ENCODE measurements at places on chromosomes 11 and 22. TPM values are rescaled to one million over a fixed set of nuclear protein-coding genes. Genes with fewer than 3 reads are reported as not detected.

Gene PIK3IP1
- total RNA-seq, result 1.9 TPM

Gene HOATZ
- total RNA-seq, result not detected

- no peak for DNase-seq
Measured at GRCh38 chr22:45584621-45585436, 82.1 kb downstream of the FBLN1 start.

DNA sequence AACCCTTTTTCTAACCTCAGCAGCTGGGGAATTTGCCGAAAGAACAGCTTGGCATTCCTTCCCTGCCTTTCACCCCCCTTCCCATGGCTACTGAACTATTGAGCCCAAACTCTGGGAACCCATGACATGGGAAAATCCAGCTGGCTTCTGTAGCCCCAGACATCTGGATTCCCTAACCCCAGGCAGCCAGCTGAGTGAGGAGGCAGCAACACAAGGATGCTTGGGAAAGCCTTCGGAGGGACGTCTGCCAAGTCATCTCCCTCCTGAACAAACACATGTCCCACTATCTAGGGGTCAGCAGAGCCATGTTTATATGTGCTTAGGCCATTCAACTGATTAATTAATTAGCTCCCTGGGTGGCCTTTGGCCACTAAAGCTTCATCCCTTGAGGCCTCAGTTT, 21.6 kb downstream of the LRRC55 start:
- DNase-seq, result no peak

GRCh38 chr11:109971184-109971523, 122.0 kb upstream of the ZC3H12C start:
- peak; percentile 91 for DNase-seq

GRCh38 chr11:126305699-126306098, 1.8 kb downstream of the DCPS start:
- no peak for DNase-seq

- DNase-seq, result no peak
Measured at GRCh38 chr11:121967131-121967704, 148.8 kb downstream of the BLID start.

GRCh38 chr11:84390441-84391078, 1104.4 kb upstream of the CCDC90B start:
- peak; percentile 37 for DNase-seq

GRCh38 chr11:88689548-88690240, 352.2 kb upstream of the CTSC start:
- DNase-seq, result no peak

- DNase-seq, result no peak
Measured at GRCh38 chr11:9657531-9657930, 6.3 kb upstream of the SWAP70 start.

- DNase-seq, result no peak
Measured at GRCh38 chr11:16358726-16359125, 2.4 kb upstream of the SOX6 start.

Gene MUC2
- total RNA-seq, result not detected

- DNase-seq, result no peak
Measured at GRCh38 chr11:68942095-68942620, 38.5 kb downstream of the IGHMBP2 start.

DNA sequence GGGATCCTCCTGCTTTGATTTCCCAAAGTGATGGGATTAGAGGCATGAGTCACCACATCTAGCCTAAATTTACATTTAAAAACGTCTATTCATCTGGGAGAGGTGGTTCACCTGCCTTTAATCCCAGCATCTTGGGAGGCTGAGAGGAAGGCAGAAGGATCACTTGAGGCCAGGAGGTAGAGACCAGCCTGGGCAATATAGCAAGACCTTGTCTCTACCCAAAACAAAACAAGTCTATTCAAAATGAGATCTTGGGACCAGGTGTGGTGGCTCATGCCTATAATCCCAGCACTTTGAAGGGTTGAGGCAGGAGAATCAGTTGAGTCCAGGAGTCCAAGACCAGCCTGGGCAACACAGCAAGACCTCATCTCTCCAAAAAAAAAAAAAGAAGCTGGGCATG, 4.9 kb upstream of the UBASH3B start:
- DNase-seq, result no peak

- DNase-seq, result peak; percentile 55
Measured at GRCh38 chr11:31641477-31642062, 132.0 kb downstream of the ELP4 start.

DNA sequence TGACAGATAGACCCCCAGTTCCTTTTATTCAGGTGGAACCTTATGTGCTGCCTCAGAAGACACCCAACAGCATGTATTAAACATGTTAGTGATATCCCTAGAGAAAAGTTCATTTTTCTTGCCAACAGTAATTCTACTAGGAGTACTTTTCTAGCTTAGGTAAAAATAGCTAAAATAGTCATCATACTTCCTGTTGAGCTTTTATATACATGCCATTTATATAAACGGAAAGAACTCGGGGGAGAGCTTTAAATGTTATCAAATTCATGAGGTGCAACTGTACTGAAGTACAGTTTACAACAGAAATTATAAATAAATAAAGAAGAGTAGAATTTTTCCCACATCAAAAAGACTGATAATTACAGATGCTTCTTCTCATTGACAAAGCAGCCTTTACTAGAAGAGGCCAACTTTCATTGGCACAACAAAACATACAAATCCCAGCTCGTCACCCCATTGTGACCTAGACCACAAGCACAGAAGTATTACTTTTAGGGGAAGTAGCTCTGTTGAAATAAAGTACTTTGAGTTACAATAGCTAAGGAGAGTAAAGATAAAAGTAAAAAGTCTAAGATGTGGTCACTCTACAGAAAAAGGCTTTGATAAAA, 59.1 kb upstream of the POU2AF2 start:
- DNase-seq, result no peak

Gene MUC5B
- not detected for total RNA-seq

Gene OR5AP2
- not detected for total RNA-seq

DNA sequence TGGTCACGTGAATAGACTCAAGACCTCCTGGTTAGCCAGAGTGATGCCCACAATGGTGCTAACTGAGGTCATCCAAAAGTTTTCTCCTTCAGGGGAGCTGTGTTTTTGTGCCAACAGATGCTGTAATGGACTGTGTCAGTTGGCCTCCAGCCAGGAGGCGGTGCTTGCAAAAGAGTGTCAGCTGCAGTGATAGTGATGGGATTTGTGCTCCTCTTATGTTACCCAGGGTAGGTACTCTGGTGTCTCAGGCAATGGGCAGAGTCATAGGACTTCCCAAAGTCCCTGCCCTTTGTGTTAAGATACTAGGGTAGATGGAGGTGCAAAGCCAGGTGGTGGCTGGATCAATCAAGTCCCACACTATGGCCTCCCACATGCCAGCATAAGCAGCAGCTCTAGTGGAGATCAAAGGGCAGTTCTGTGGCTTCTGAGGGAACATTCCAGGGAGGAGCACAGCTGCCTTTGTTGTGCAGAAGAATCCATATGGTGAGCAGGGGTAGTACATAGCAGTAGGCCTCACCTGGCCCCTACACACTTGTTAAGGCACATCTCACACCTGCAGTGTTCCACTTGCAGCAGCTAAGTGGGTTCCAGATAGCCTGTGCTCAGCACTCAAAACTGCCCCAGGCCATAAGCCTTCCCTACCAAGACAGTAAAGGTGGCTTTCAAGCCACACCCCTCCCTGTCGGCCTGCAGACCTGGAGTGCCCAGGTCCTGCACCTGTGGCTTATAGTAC, 9.4 kb upstream of the FANCF start:
- DNase-seq, result peak; percentile 56

DNA sequence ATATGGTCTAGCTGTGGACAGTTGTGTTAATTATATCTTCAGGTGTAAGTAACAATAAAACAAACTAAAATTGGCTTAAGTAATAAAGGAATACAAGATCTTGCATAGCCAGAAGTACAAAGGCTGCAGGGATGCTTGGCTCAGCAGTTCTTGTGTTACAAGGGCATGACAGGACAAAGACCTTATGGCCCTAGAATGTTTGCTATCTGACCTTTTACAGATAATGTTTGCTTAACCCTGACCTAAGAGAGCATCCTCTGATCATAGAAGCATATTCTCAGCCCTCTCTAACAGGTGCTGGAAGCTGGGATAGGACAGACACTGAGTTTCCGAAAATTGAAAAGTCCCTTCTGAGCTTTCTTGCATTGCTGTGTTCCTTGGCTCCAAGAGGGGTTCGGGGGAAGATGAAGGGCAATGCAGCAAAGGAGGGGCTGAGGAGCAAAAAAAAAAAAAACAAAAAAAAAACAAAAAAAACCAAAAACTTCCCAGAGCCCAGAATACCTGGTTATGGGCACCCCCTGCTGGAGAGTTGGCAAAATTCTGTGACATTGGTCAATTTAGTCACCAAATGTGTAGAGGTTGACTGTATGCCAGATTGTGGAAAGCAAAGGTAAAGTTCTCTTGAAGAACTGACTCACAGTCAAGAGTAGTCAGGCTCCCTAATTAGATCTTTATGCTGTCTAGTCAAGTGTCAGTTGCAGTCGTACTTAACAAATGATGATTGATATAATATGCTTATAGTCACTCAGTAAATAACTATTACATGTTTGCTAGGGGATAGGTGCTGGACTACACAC, 10.4 kb upstream of the HIKESHI start:
- peak; percentile 72 for DNase-seq

DNA sequence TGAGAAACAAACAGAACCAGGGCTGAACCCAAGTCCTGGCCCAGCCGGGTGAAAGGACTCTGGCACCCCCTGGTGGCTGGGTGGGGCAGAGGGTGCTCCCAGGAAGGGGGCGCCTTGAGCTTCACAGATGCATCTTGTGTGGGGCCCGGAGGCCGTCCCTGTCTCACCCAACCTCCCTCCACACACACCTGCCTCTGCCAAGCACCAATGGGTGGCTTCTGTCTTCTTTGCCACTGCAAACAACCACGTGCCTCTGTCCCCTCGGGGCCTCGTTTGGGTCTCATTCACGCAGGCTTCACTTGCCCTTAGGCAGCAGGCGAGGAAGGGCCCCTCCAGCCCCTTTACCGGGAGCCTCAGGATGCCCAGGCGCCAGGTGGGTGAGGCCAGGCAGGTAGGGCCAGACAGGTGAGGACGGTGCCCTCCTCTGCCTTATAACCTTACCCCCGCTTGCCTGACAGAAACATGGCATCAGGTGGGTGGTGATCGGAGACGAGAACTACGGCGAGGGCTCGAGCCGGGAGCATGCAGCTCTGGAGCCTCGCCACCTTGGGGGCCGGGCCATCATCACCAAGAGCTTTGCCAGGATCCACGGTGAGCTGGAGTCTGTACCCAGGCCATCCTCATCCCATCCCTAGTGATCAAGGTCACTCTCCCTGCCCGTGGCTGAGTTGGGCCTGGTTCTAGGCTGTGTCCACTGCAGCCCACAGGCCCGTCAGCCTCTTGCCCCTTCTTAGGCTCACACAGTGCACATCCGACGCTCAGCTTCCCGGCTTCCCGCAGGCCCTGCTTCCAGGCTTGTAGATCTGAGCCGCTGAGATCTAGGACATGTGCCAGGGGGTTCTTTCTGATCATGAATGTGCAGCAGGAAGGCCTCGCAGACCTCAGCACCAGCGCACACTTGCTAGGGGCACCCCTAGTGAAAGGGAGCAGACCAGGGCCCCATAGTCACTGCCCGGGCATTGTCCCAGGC, 17.2 kb downstream of the POLR3H start:
- peak; percentile 18 for DNase-seq

GRCh38 chr11:61871158-61871597, 20.2 kb downstream of the FADS3 start:
- peak; percentile 81 for DNase-seq

DNA sequence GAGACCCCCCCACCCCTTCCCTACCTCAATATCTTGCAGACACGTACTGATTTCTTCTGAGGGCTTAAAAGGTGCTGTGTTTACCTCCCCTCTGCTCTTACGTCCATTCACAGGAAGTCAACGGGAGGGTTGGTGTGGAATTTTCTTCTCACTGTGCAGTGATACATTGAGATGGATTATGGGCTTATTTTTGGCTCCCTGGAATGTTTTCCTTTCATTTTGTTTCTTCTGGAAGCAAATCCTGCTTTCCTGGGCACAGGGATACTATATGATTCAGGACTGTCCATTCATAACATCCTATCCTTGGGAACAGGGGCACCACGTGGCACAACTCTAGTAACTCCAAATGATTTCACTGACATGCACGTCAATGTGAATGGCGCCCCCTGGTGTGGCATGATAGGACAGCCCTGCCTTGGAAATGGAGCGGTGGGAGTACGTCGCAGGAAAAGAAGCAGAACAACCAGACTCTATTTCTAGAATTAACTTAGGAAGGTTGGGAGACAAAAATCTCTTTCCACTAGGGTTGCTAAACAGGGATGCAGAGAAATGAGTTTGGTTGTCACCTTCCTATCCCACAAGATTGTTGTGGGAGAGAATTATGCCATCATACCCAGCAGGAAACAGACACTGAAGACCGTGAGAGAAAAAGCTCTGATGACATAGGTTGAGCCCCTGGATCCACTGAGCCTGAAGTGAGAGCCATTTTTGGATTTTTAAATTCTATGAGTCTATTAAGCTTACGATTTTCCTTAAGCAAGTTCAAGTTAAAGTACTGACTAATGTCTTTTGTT, 146.5 kb upstream of the RAG2 start:
- DNase-seq, result peak; percentile 56

DNA sequence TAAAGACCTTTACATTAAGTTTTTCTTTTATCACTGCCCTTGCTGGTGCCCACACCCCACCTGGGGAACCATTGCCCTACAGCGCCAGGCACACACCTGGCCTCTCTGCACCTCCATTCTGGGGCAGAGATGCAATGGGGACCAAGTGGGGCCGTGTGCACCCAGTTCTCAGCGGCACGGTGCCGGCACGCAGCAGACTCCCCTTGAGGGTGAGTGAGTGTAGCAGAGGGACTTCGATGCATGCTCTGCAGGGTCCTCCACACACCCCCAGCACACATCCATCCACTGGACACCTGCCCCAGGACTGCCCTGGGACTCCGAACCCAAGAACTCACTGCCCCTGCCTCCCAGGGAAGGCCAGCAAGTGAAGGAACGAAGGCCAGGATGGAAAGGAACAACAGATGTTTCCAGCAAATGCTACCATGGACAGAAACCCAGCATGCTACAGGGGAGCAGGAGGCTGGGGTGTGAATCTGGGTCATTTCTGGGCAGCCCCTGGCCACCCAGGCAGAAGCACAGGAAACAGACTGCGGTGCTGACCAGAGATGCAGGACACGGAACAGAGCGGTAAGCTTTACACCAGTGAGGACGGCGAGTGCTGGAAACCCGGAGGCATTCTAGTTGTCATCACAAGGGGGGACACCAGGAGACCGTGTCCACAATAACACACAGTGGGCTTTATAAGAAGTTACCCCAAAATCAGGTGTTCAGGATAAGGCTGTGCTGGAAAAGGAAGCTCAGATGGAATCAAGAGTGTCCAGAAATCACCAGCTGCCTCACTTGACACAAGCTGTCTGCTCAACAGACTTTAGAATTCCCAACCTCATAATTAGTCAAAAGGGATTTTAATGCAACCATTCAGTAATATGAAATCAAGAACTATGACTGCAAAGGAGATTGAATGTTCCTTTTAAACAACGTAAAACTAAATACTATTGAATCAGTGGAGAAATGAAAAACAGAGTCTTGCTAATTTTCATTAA, 32.7 kb upstream of the MOB2 start:
- no peak for DNase-seq

Gene APOL1
- total RNA-seq, result 31.5 TPM

DNA sequence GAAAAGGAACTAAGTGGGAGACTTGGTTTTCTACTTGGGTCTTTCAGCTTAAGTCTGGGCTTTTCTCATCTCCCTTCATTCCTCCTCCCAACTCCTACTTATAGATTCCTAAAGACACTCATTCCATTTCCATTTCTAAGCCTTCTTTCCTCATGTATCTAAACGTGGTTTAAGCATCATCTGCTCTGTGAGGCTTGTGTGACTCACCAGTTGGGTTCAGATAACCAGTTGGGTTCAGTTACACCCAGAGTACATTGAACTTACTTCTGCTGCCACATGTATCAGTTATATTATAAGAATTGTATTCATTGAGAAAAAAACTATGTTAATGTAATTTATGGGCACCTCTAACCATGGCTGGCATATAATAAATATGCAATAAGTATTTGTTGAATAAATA, 831.2 kb upstream of the CCDC90B start:
- no peak for DNase-seq

All from M059J (cell line).